ENCODE measurements at places on chromosomes 4 and X. TPM values are rescaled to one million over a fixed set of nuclear protein-coding genes. Genes with fewer than 3 reads are reported as not detected.

Gene AMELX
- total RNA-seq = not detected

Gene SPCS3
- total RNA-seq = 38.4 TPM

Gene XK
- total RNA-seq = 0.31 TPM

Gene GABRG1
- total RNA-seq = not detected

Gene STATH
- not detected for total RNA-seq

Gene GPC4
- total RNA-seq = 0.05 TPM

Gene NEUROG2
- total RNA-seq = not detected

Gene KCNIP4
- not detected for total RNA-seq

Gene ZCCHC12
- total RNA-seq = 0.21 TPM

Gene CYLC1
- total RNA-seq = not detected

Gene ITM2A
- total RNA-seq = not detected

Gene SRPK3
- total RNA-seq = not detected

Gene NAT8L
- total RNA-seq = 10.0 TPM

Gene ART3
- total RNA-seq = not detected

Gene DMRTC1
- total RNA-seq = not detected

Gene TLL1
- total RNA-seq = 0.38 TPM

Gene LONRF3
- total RNA-seq = 2.8 TPM

Gene VSIG1
- 0.26 TPM for total RNA-seq

Gene RNF128
- total RNA-seq = not detected

Gene IKBKG
- 41.9 TPM for total RNA-seq

Gene BMP15
- total RNA-seq = not detected

Gene PLK4
- total RNA-seq = 11.0 TPM

Data from A549 treated with GW870086 at 1 μM for 4 hours (cell line).